ENCODE measurements at places on chromosomes 4 and X. TPM values are rescaled to one million over a fixed set of nuclear protein-coding genes. Genes with fewer than 3 reads are reported as not detected.

- peak overlapping the region; percentile 86 for H3K27ac ChIP-seq
- peaks cover 13% of the 10 kb centered on the region for H3K4me1 ChIP-seq
- H3K27me3 ChIP-seq: no peaks in the 10 kb centered on the region
- H3K36me3 ChIP-seq: no peaks in the 10 kb centered on the region
- DNase-seq: peak; percentile 89
These were observed 550 bp downstream of the ADGRA3 start for GRCh38 chr4:22515145-22515887.

DNA sequence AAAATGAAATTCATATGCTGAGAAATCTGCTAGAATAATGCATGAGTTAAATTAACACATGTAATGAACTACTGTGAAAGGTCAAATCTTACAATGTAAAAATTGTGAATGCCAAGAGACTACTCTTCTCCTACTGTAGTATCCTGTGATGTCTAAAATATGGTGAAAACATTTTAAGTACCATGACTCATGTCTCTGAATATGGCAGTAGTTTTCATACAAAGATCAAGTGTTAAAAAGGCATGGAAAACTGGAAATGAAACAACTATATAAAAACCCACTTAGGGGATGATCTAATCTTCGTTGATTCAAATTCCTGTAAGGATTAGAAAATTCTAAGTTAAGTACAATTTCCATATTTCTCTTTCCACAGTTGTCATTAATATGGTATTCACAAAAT lies 221.3 kb downstream of the PPP3CA start:
- H3K27ac ChIP-seq: no peak overlapping the region
- no peak overlapping the region for H3K4me3 ChIP-seq
- no peak for DNase-seq
- peaks cover 3% of the 10 kb centered on the region for H3K4me1 ChIP-seq

ENPEP gene
- 5.3 TPM for total RNA-seq

DNA sequence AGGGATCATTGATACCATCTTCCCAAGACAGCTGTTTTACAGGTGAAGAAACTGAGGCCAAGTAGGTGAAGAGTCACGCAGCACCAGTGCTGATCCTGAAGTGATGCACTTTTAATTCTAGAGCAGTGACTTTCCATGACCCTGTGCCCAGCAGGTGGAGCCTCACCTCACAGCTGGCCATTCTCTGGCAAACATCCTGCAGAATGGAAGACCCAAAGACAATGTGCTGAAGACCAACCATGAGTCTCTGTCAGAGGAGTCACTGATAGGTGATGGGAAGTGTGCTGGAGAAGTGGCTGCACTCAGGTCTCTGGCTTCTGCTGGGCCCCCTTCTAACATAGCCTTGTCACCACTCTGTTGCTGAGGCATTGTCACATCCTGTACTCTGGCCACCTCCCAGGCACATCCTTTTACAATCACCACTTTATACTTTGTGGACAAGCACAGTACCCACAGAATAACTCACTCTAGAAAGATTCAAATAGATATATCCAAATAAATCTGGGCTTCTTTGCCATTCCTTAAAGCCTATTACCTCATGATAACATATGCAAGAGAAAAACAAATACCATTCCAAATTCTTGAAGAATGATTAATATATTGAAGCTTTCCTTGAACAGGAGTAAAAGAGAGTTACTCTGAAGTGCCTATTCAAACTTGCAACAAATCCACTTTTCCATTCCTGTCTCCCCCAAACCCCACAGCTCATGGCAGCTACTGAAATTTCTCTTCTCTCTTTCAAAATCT lies 64.1 kb upstream of the SCOC start:
- H3K4me3 ChIP-seq: no peak overlapping the region
- H3K27me3 ChIP-seq: no peaks in the 10 kb centered on the region
- no peak for DNase-seq
- H3K27ac ChIP-seq: peak overlapping the region; percentile 82
- no peaks in the 10 kb centered on the region for H3K36me3 ChIP-seq

GRCh38 chr4:22363036-22363435 lies 152.8 kb downstream of the ADGRA3 start:
- H3K4me1 ChIP-seq: no peaks in the 10 kb centered on the region
- H3K4me3 ChIP-seq: no peak overlapping the region
- no peak overlapping the region for H3K27ac ChIP-seq
- DNase-seq: no peak
- no peaks in the 10 kb centered on the region for H3K27me3 ChIP-seq
